ENCODE measurements at places on chromosomes 1 and 21. TPM values are rescaled to one million over a fixed set of nuclear protein-coding genes. Genes with fewer than 3 reads are reported as not detected.

GRCh38 chr1:211614615-211615014, 35.7 kb upstream of the SLC30A1 start:
- no peak for DNase-seq

DNA sequence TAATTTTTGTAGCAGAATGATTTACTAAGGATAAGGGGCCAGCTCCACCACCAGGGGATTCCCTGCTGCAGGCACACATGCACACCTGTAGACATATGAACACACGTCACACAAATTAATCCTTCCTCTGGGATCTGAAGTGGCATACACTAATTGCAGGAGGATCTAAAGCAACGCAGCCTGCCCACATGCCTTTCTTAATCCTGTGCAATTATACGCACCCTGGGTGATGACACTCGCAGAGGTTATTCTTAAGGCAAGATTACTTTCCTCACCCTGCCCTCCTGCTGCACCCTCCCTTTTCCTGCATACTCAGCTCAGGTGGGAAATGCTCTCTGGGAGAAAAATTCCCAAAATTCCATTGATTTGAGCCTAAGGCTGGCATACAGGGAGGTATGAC, 7.5 kb upstream of the LORICRIN start:
- DNase-seq, result no peak

GRCh38 chr21:38793926-38794713, 11.6 kb upstream of the ETS2 start:
- no peak for DNase-seq

DNA sequence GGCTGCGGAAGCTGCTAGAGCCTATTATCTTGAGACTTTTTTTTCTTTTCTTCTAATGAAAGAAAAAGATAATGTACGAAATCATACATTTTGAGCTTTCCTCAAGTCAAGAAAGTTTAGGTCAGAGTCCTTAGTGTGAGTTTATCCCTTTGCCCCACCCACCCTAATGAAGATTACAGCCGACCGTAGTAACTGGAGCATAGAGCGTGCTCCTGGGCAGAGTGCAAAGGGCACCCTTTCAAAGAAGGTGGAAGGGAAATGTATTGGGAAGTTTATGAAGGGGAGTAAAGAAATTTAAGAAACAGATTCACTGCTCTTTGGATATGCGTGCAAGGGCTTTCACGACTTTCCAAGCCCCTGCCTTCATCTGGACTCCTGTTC, 17.2 kb downstream of the GNG12 start:
- DNase-seq, result no peak

The FOXO6 gene
- 0.99 TPM for total RNA-seq

DNA sequence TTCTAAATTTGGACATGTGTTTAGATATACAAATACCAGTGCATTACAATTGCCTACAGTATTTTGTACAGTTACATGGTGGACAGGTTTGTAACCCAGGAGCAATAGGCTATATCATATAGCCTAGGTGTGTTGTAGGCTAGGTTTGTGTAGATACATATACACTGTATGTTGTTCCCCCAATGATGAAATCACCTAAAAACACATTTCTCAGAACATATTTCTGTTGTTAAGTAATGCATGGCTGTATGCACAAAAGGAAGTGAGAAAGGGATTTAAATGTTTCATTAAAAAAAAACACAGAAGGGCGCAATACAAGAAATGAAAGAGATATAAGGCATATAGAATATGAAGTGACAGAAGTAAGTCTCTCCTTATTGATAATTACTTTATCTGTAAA, 32.0 kb downstream of the S100B start:
- DNase-seq, result no peak

DNA sequence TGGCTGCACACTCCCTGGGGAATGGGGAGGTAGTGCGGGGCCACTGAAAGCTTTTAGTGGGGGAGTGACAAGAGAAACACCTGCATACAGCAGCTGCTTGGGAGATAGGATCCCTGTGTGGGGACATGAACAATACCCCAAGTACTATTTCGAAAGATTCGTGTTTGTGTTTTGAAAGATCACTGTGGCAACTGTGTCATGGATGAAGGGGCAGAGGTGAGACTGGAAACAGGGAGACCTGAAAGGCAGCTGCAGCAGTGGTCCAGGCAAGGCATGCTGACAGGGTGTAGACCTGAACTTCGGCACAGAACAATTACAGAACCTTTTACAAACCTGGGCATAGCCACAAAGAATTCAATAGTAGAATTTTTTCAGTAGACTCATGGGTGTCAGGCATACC, 32.9 kb downstream of the TENT5C start:
- no peak for DNase-seq

GRCh38 chr1:235100194-235100772, 28.4 kb downstream of the TOMM20 start:
- DNase-seq, result no peak

Measured in osteocyte (in vitro differentiated cells).